ENCODE measurements at places on chromosomes 3 and 15.
A peak's percentile ranks its signal among the peaks of the same experiment; 100 is the strongest.

DNA sequence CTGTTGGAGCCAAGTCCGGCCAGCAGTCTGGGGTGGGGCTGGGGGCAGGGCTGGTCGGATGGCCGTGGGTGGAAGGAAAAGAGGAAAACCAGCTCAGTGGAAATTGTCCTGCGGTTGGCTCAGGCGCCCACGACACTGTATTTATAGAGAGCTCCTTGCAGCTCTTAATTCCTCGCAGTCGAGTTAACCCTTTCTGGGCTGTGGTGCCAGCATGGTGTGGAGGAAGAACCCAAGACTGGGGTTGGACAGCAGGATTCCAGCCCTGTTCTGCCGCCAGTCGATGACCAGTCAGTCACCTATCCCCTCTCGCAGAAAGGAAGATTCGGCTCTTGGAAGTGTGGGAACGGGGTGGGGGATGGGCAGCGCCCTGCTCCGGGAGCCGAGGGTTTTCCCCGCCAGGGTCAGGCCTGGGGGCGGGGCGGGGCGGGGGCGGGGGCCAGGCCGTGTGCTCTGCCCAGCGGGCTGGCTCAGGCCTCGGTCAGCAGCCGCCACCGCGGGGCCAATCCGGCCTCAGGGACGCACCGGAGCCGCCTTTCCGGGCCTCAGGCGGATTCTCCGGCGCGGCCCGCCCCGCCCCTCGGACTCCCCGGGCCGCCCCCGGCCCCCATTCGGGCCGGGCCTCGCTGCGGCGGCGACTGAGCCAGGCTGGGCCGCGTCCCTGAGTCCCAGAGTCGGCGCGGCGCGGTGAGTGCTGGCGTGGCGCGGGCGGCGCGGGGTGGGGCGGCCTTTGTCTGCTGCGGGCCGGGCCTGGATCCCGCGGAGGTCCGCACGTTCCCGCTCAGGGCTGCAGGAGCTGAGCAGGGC is at the start of gene CD276:
CD276 (plus strand) TSS at position 607 of the 804 bp plus-strand sequence. CDS start 15,257 bp downstream, outside the sequence.
- no peak for DNase-seq

GRCh38 chr3:194801461-194802432 is 116.1 kb downstream of the FAM43A start:
- DNase-seq, result no peak

- DNase-seq, result no peak
Observed at GRCh38 chr15:93332168-93332553, 243.2 kb upstream of the RGMA start.

DNA sequence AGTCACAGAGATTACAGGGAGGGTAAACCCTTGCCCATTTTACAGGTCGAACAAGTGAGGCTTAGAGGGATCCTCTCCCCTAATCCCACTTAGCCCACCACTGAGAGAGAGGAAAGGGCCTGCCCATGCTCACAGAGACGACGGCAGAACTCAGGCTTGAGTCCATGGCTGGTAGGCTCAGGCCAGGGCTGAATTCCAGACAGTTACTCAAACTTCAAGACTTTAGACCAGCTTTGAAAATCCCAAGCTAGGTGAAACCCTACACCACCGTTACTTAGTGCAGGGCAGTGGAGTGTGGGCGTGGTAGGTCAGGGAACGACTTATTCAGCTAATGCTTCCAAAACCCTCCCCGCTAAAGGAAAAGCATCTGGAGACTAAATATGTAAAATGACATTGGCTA is 16.4 kb downstream of the GRIP2 start:
- DNase-seq, result no peak

GRCh38 chr3:144409319-144409718 is 437.7 kb downstream of the DIPK2A start:
- no peak for DNase-seq

- DNase-seq, result peak; percentile 16
Observed at GRCh38 chr3:69385723-69386555, at the start of gene FRMD4B. FRMD4B (minus strand) TSS chr3:69386088; CDS start chr3:69385989, 99 bp downstream.

DNA sequence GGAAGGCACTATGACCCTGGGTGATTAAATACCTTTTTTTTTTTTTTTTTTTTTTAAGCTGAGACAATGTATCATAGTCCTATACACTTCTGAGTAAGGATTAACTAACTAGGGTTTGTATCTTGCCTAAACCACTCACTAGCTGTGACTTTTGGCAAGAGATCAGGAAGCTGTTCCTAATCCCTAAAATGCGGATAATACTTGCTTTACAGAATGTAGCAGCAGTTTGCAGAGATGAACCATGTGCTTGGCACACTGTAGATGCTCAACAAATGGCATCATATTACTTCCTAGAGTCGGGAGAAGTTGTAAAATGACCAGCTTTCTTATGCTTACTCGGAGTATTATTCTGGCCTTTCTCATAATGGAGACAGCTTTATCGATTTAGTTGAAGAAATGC is 25.6 kb upstream of the PYGO1 start:
- no peak for DNase-seq
